Stimulated activated CD4-positive, alpha-beta T cell treated with anti-CD3 and anti-CD28 coated beads, Interleukin-12 subunit alpha, Interleukin-12 subunit beta, amount 100 ng/mL, for 24 hours (primary cell): ENCODE measurements at places on chromosomes 6 and 20.

- DNase-seq = no peak
These were observed 102.6 kb downstream of the IBTK start for GRCh38 chr6:82144852-82145340.

DNA sequence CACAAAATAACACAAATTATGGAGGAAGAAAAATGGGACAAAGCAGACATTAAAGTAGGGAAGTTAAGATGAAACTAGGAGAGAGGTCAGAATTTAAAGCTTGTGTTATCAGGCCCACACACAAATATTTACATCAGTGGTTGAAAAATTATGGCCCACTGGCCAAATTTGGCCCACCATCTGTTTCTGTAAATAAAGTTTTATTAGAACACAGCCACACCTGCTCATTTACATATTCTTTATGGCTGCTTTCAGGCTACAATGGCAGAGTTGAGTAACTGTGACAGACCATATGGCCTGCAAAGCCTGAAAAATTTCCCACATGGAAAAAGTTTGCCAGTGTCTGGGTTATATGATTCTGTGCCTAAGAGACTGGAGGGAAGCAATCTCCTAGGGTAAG is 49.0 kb downstream of the SLC22A23 start:
- DNase-seq = no peak

GRCh38 chr6:158160932-158161539 is 7.0 kb downstream of the SERAC1 start:
- DNase-seq = no peak

DNA sequence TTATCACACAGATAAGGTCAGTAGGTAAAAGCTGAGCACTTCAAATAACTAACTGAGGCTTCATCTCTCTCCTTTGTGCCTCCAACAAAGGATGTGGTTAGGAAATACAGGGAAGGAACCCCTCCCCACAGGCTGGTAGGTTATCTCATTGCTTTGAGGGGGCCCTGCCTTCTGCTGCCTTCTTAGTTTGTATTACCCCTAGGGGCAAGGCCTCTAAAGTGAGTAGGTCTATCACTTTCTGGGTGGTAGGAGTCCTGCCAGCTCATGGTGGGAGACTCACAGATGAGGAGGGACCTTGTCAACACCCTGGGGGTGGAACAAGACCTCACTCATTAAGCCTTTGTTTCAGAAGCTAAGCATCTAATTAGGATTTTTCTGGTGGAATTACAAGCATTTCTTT is 34.6 kb downstream of the EDN1 start:
- no peak for DNase-seq

- DNase-seq = no peak
These were observed 725 bp downstream of the TM9SF4 start for GRCh38 chr20:32110173-32110704.

DNA sequence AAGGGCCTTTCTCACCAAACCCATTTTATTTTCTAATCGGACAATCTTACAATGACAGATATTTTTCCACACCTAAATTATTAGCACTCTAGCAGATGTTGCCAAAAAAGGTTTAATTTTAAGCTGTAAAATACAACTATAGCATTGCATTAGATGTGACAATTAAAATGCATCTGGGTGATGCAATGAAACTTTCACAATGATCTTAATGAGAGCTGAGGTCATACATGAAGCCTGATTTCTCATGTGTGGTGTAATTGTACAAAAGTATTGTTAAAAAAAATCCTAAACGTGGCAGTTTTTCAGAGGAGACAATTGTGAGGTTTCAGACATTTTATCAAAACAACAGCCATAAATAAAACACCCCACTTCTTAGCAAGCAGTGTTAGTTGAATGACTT is 606.0 kb downstream of the HDGFL1 start:
- no peak for DNase-seq

DNA sequence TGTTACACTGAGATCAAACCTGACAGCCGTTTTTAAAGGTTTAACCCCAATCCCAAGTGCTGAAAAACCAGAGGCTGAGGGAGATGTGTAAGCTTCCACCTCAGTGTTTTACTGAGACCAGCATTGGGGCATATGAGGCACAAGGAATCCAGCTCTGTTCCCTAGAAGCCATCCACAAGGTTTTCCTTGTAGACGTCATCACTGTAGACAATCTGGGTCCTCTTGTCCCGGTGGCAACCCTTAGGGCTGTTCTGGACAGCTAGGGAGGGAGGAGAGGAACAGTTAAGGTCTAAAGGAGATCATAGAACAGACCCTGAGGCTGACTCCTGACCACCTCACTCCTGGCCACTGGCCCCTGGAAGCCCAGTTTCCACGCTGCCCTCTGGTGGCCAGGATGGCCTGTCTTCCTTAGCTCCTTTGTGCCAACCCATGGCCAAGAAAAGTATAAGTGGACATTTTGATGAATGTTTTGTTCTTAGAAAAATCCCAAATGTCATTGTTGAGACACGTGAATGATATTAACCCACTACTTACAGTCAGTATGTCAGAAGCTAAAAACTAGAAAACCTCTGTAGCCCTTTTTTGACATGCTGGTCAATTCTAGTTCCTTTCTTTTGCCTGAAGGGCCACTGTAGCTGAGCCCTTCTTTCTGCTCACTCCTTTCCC is 6.4 kb downstream of the CFB start:
- no peak for DNase-seq

DNA sequence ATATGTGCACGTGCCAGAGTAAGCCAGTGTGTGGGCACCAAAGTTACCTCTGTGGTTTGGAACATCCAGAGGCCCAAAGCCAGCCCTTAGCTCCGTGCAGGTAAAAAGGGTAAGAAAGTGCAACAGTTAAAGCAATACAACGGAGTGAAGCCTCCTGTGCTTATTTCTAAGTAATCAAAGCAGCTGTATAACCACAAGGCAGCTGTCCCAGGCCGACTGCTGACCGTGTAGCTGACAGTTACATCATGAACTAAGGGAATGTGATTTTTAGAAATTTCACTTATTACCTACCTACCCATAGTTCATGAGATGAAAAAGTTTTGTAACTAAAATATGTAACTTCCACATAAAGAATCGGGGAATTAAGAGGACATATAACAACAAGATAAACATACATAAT is 121.2 kb upstream of the QKI start:
- no peak for DNase-seq

DNA sequence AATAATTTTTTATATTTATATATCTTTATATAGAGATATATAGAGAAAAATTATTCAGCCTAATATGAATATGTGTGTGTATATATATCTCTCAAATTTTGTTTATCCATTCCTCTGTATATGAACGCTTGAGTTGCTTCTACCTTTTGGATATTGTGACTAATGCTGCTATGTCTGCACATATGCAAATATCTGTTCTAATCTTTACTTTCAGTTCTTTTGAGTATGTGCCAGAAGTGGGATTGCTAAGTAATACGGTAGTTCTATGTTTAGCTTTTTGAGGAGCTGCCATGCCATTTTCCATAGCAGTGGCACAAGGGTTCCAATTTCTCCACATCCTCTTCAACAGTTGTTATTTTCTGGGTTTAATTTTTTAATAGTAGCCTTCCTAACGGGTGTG is 72.8 kb upstream of the CEP85L start:
- DNase-seq = no peak

- DNase-seq = no peak
These were observed 93.7 kb downstream of the CDS2 start for GRCh38 chr20:5220321-5221060.

- no peak for DNase-seq
These were observed 72.1 kb upstream of the HDGFL1 start for GRCh38 chr6:22497276-22497675.

GRCh38 chr20:45034436-45034835 is 66.5 kb downstream of the KCNS1 start:
- DNase-seq = no peak

DNA sequence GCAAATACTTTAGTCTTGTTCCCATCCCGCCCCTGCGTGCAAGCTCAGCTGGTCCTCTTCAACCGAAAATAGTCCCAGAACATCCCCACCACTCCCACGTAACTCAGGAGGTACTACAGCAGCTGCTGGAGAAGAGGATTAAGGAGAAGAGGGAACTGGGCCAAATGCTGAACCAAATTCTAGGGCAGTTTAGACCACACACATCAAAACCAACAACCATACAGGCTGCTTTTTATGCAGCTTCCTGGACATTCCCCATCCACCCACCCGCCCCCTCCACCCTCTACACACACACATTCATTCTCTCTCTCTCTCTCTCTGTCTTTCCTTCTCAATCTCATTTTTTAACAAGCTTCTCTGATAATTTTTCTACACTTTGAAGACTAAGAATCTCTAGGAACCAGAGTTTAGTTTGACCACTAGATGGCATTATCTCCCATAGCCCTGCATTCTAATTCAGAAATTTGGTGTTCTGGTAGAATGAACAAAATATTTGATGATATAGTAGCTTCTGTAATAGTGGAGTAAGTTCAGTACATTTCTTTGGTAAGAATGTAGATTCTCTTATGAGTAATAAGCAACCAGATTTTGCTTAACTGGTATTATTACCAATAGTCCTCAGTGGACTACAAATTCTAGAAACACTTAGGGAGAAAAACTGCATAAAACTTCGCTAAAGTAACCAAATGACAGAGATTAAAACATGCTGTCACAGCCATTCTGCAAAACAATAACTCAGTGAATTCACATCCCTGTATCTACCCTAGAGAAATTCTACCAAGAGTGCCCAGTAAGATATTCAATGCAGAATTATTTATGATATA is 52.1 kb upstream of the BEND6 start:
- DNase-seq = no peak

- DNase-seq = no peak
These were observed 21.5 kb upstream of the GTSF1L start for GRCh38 chr20:43748274-43748673.
